HFFc6 (cell line): ENCODE measurements at places on chromosomes 6 and 20. TPM values are rescaled to one million over a fixed set of nuclear protein-coding genes. Genes with fewer than 3 reads are reported as not detected.

Gene LY6G6F
- not detected in 3 replicates for total RNA-seq

Gene CCDC170
- 0.06 to 0.41 TPM (median 0.24 TPM) in 3 replicates for total RNA-seq

Gene TNXB
- total RNA-seq = 0.60 and 1.4 TPM in 2 replicates

Gene WFDC10B
- not detected in 3 replicates for total RNA-seq

Gene JPH2
- total RNA-seq = 9.1 to 13.4 TPM (median 9.9 TPM) in 3 replicates

Gene OPRM1
- not detected in 3 replicates for total RNA-seq

Gene ADTRP
- total RNA-seq = 0.61 to 0.94 TPM (median 0.66 TPM) in 3 replicates

Gene JAG1
- 3.0 to 8.5 TPM (median 7.1 TPM) in 3 replicates for total RNA-seq

Gene CST7
- total RNA-seq = not detected in 3 replicates

Gene TRMT6
- total RNA-seq = 14.5 and 17.3 TPM in 2 replicates

Gene FRK
- 0.02 TPM in 2 of 3 replicates, not detected in the other for total RNA-seq

Gene SIRPB1
- 0.41 TPM in 1 of 3 replicates, not detected in the others for total RNA-seq

Gene PRSS16
- total RNA-seq = not detected in 3 replicates

Gene SIM1
- 17.0 to 20.9 TPM (median 19.3 TPM) in 3 replicates for total RNA-seq

Gene BPI
- total RNA-seq = not detected in 3 replicates
